Spinal cord (tissue), 10 donors: ENCODE measurements at places on chromosomes 11 and 22.

DNA sequence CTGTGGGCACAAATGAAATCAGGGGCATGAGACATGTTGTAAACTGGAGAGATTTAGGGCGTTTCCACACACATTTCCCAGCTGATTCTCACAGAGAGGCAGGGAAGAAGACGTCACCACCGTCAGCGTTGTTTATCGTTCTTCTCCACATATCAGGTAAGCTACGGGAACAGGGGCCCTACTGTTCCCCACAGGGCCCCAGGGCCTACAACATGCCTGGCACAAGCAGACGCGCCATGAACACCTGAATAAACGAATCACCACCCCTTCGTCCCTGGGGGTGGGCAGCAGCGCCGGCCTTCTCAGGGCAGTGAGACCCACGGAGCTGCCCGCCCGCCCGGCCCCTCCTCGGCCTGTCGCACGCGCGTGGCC, 342 bp downstream of the EFCAB6 start:
- no peak for DNase-seq

GRCh38 chr11:84543367-84544159, 1083.6 kb downstream of the DLG2 start:
- peak; percentile 91 for DNase-seq

DNA sequence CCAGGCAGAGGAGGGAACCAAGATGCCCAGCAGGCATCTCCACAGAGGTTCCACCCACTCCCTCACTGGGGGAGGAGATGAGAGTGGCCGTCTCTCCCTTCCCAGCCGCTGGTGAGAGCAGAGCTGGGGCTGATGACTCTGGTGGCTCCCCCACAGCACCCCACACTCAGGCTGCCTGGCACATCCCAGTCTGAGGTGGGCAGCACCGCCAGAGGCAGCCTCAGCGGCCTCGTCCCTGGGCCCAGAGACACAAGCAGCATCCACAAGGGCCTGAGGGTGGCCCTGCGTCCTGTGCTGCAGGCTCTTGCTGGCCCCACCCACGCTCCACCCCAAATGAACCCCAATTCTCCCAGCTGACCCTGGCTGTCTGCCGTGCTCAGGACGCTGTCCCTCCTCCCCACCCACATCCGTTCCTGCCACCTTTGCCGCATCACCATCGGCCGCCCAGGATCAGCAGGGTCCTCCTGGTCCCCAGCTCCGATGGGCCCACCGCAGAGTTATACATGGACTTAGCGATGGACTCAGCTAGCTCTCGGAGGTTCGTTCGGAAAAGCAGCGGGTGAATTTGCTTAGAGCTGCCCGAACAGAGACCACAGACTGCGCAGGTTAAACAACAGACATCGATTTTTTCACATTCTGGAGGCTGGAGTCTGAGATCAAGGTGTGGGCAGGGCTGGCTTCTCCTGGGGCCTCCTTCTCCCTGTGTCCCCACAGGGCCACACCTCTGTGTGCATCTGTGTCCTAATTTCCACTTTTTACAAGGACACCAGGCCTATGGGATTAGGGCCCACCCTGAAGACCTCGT, 20.2 kb upstream of the CTSD start:
- no peak for DNase-seq

- DNase-seq = no peak
Measured at GRCh38 chr11:12171921-12172320, 61.5 kb downstream of the MICAL2 start.

- no peak for DNase-seq
Measured at GRCh38 chr11:121478895-121479697, 26.3 kb upstream of the SORL1-AS1 start.
